NCI-H524 (cell line): ENCODE measurements at places on chromosomes 5 and 9.

GRCh38 chr5:144102361-144102760 is 68.1 kb downstream of the YIPF5 start:
- DNase-seq: no peak

GRCh38 chr9:21801683-21802417 is 586 bp upstream of the MTAP start:
- peak; percentile 70 for DNase-seq

- DNase-seq: no peak
Observed at GRCh38 chr9:76441551-76442322, 17.2 kb upstream of the GCNT1 start.

GRCh38 chr5:10935536-10935935 is 174.5 kb upstream of the DAP start:
- peak; percentile 99 for DNase-seq

DNA sequence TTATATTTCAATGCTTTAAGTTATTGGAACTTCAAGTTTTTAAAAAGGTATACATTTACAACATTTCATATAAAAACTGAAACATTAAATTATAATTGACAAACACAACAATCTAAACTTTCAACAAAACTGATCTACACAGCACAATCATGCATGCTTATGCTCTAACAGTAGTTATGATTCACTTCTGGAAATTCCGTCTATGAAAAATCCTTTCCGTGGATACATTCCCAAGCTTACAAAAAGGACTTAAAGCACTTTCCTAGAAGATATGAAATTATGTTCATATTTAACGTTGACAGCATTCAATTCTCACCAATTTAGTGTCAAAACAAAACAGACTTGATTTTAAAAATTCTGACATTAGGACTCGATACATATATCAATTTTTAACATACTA is 3.7 kb downstream of the HNRNPH1 start:
- no peak for DNase-seq

- no peak for DNase-seq
Observed at GRCh38 chr9:91778031-91778430, 172.0 kb downstream of the ROR2 start.

- DNase-seq: no peak
Observed at GRCh38 chr5:67432606-67433005, 236.0 kb upstream of the CD180 start.

DNA sequence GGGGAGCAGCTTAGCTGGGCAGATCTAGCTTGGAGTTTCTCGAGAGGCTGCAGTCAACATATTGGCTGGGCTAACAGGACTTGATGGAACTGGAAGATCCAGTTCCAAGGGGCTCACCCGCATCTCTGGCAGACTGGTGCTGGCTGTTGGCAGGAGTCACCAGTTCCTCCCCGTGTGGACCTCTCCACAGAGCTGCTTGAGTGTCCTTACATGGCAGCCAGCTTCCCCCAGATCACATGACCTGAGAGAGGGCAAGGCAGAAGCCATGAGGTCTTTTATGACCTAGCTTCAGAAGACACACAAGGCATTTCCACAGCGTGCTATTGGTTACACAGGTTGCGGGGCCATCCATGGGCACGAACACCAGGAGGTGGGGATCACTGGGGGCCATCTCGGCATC is 26.4 kb upstream of the RXRA start:
- no peak for DNase-seq

DNA sequence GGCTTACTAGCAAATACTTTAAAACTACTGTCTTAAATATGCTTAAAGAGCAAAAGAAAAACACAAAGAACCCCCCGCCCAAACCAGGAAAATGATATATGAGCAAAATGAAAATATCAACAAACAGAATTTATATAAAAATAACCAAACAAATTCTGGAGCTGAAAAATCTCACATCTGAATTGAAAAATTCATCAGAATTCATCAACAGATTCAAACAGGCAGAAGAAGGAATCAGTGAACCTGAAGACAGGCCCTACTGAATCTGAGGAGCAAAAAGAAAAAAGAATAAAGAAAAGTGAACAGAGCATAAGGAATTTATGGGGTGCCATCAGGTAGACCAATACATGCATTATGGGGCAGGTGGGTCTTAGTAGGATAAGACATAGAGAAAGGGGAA is 49.8 kb upstream of the SPTLC1 start:
- no peak for DNase-seq

- DNase-seq: no peak
Observed at GRCh38 chr5:32814141-32814540, 103.0 kb downstream of the NPR3 start.

GRCh38 chr9:95504053-95504963 is 12.5 kb downstream of the PTCH1 start:
- DNase-seq: peak; percentile 63

- peak; percentile 55 for DNase-seq
Observed at GRCh38 chr9:98410185-98410697, 154.8 kb upstream of the TBC1D2 start.

DNA sequence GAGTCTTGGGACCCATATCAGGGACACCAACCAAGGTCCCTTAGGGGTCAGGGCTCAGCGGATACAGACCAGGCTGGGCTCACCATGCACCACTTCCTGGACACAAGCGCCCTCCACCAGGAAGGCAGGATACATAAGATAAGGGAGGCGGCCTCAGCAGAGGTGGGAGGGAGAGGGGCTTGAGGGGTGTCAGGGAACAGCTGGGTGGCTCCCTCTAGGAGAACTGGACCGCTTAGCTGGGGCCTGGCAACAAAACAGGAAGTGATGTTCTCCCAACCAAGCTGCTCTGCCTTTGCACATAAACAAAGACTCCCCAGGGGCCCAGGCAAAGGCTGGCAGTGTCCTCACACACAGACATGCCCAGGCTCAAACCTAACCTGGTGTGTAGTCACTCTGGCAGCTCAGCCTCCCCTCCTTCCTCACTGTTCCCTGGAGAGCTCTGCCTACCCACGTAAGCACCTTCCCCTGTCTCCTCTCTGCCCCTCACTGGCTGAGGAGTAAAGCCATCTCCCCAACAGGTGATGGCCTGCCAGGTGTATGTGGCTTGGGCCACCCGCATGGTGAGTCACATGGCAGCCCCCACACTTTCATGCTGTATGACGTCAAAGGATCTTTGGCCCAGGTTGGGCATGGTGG is 5.8 kb upstream of the BICD2 start:
- no peak for DNase-seq

- DNase-seq: no peak
Observed at GRCh38 chr5:136012041-136012804, 16.6 kb upstream of the TGFBI start.

- no peak for DNase-seq
Observed at GRCh38 chr9:30995956-30996738, 1388.3 kb upstream of the ACO1 start.

DNA sequence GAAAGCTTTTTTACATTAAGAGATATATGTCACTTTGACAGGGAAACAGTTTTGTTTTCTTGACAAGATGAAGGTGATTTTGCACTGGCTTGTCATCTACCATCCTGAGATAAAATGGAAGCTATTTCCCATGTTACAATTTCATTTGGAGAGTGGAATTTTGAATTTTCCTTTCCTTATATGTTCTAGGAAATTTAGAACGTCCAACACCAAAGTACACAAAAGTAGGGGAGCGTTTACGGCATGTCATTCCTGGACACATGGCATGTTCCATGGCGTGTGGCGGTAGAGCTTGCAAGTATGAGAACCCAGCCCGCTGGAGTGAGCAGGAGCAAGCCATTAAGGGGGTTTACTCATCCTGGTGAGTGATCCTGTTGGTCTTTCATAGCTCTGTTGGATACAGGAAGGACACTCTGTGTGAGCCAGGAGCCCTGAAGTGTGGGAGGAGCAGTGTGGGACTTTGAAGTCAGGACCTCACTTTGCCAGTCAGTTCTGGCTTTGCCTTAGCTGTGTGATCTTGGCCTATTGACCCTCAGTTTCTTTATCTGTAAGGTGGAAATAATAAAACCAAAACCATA is 887 bp downstream of the PTPDC1 start:
- DNase-seq: no peak

DNA sequence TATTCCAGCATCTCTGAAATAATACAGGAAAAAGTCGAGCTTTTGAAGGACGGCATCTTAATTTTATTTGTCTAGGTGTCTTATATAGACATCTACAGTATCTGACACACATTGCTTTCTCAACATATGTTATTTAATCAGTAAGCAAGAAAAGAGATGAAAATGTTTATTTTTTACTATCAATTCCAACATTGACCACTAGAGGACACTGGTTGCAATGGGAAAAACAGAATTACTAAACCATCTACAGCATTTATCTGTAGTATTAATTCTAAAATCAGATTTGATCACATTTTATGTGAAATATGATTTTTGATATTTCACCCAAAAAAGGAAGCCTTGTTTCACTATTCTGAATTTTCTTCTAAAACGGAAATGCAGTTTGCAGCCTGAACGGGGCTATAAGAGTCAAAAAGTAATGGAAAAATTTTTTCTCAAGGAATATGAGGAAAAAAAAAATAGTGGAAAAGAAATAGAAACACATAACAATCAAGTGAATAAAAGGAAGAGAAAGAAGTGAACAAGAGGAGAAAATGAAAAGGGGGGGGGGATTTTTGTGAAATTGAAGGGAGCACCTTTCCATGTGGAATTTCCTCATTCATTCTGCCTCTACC is 98.6 kb downstream of the OSTF1 start:
- DNase-seq: no peak

DNA sequence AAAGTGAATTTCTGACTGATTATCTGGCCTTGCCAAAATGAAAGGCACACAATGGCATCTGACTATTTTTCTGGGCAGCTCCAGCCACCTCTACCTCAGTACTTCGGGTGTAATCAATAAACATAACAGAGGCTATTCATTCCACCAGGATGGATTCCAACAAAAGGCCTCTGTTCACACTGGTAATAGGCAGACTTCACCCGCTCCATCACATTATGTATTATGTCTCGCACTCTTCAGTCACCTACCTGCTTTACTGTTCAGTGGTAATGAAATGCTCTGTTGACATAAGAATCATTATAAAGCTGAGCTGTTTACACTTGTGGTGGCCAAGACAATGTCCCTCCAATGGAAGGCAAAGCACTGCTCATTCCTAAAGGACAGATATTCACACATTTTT is 1333.7 kb upstream of the WWC1 start:
- no peak for DNase-seq

DNA sequence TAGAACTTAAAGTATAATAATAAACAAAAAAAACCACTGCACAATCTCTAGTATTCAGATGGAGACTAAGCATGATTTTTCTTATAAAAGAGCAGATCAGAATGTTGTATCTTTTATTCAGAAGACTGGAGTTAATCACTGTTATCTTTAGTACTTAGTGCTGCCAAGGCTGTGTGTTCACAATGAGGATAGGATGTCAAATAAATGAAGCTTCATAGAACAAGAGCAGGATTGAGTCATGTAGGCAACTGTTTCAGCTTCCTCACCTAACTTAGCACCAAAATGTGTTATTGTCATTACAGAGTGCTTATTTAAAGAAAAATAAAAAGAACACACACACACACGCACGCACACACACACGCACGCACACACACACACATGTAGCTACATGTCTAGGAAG is 58.1 kb upstream of the CDKN2B start:
- DNase-seq: no peak

DNA sequence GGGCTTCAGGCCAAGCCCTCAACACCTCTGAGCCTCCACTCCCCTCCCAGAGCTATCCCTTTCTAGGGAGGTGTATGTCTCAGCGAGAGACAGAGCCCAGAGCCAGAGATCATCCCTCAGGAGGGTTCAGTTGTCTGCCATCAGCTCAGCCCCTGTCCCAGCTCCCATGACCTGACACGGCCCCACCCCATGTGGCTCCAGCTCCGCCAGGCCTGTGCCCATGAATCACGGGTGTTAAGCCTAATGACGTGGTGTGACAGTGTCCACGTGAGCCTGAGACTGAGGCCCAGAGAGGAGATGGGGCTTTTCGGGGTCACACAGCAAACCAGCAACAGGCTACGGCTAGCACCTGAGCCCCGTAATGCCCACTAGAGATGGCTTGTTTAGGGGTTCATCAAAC is 60.9 kb upstream of the ORM1 start:
- no peak for DNase-seq

- peak; percentile 89 for DNase-seq
Observed at GRCh38 chr5:125197321-125197720, 450.9 kb upstream of the ZNF608 start.

DNA sequence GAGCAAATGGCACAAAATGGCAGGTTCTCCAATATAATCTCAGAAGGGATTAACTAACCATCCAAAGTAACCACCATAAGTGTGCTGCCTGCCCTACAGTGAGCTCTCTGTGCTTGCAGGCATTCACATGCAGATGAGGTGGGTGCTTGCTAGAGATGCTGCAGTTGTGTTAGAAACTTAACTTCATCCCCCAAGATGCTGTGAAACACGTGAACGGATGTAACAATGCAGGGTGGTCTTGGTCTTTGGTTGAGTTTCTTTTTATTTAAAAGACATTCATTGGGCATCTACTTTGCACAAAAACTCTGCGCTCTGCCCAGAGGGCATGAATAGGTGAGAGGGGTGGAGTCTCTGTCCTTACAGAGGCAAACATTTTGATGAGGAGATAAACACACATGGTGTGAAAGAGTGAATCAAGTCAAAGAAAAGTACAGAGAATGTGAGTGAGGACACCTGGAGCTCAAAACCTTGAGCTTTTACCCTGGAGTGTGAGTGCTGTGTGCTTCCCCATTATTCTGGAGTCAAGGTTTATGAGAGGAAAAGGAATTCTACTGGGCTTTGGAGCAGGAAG is 143.9 kb upstream of the DAP start:
- no peak for DNase-seq

GRCh38 chr9:71819115-71819739 is 50.9 kb upstream of the CEMIP2 start:
- no peak for DNase-seq

DNA sequence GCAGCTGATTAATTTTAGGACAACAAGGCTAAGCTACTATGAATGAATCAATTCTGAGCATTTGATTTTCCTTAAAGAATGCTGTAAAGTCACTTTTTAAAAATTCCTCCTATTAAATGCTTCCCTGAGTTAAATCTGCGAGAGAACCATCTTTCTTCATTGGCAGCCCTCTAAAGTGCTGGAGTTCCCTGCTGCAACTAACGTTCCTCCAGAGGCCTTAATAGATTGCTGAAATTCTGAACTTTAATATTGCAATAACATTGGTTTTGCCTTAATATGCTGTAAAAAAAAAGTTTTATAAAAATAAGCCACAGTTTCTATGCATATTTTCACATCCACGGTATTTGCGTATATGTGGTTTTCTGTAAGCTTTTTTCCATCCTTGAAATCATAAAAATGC is 298.0 kb upstream of the PIK3R1 start:
- DNase-seq: no peak

- DNase-seq: peak; percentile 49
Observed at GRCh38 chr5:1751026-1751863, 48.4 kb downstream of the MRPL36 start.

GRCh38 chr9:102587281-102587680 is 407.9 kb upstream of the CYLC2 start:
- DNase-seq: peak; percentile 96

- no peak for DNase-seq
Observed at GRCh38 chr5:127872494-127872893, 169.3 kb downstream of the CCDC192 start.

DNA sequence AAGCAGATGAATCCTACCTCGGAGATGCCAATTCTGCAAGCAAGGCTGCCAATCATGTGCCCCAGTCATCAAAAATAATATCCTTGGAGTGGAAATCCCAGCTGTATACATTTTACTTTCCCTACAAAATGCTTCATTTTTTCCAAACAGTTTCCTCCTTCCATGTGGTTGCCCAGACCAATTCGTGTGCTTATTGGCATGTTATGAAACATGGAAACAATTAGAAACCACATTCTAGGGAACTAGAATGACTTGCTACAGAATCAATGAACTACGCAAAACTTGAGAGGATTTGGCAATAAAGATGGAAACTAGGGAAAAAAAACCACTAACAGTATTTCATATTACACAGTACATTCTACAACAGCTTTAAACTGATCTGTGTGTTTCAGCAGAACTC is 584.5 kb upstream of the DMAC1 start:
- DNase-seq: no peak
